NCI-H2029 (cell line): ENCODE measurements at places on chromosomes 2 and 18.
A peak's percentile ranks its signal among the peaks of the same experiment; 100 is the strongest.

GRCh38 chr2:237863102-237863511, 3.7 kb downstream of the RAMP1 start:
- no peak for DNase-seq

DNA sequence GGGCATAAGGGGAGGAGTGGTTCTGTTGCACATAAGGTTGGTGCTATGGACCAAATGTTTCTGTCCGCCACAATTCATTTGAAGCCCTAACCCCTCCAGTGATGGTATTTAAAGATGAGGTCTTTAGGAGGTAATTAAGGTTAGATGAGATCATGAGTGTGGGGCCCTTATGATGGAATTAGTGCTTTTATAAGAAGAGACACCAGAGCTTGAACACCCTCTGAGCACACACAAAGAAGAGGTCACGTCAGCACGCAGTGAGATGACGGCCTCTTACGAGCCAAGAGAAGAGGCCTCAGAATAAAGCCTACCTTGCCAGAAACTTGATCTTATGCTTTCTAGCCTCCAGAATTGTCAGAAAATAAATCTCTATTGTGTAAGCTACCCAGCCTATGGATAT, 386.4 kb upstream of the CYRIA start:
- DNase-seq = no peak

DNA sequence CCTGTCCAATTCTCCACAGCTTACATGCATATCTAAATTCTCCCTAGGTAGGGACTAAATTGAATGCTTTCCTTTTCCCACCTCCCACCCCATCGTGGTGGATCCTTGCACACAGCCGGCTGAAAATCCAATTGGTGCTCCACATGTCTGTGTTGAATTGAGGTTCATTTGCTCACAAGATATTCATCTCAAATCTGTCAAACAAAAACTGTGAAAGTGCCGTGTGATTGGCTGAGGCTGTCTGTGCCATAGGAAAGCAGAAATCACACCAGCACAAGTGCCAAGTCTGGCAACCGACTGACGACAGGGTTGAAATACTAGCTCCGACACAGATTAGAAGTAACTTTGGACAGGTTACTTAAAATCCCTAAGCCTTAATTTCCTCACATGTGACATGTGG, 823.3 kb downstream of the TDRD15 start:
- no peak for DNase-seq

- no peak for DNase-seq
These were observed 187.1 kb downstream of the NRP2 start for GRCh38 chr2:205869439-205869838.

- no peak for DNase-seq
These were observed 406.1 kb downstream of the SLC4A3 start for GRCh38 chr2:220033546-220033945.

DNA sequence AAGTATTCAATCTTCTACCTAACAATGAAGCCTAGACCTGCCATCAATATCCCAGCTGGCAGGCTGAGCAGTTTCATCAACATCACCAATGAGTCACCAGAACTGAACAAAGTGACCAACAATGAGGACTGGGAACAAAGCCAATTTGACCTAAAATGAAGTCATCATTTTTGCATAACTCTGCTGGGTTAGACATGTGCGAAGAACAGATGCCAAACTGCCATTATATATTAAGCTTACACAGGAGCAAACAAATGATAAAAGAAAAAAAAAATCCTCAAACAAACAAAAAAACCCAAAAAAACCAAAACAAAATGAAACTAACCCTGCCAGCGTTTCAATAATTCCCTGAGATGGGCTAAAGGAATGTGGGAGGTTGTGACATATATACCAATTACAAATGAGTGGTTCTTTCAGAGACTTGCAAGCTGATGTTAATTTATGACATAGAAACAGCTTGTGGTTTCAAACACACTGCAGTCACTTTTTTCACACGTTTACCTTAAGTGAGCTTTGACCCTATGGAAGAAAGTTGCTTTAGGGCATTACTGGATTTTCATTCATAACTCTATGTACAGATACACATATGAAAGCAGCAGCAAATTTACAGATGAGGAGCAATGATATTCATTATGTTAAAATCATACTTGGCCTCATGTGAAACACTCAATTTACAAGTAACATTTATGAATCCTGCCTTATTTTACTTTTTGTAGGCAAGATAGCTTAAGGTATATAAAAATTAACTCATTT, 56.9 kb upstream of the CCDC141 start:
- peak; percentile 89 for DNase-seq

DNA sequence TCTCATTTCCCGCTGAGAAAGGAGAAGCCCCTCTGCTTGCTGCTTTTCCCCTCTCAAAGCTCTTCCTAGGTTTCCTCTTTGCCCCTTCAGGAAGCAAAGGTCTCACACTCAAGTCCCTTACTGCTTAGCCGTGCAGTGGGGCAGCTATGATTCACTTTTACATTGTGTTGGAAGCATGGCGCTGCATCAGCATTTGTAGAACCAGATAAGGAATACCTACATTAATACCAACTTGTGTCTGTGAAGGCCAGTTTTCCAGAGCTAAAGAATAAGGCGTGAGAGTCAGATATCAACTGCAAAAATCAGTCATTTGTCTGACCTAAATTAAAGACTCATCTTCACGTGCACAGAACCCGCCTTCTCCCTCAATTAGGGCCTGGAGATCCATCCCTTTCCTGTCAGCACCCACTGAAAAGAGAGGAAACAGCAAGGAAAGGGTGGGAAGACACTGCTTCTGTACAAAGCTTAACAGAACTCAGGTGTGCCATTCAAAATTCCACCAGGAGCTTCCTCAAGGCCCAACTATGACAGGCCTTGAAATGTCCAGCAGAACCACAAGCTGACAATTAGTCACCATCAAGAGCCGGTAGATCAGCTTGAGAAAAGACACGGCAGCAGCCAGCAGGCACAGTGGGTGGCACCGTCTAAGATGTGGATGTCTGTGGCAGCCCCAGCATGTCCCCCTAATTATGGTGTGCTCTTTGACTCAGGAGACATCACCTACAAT, 16.1 kb upstream of the XDH start:
- DNase-seq = no peak

DNA sequence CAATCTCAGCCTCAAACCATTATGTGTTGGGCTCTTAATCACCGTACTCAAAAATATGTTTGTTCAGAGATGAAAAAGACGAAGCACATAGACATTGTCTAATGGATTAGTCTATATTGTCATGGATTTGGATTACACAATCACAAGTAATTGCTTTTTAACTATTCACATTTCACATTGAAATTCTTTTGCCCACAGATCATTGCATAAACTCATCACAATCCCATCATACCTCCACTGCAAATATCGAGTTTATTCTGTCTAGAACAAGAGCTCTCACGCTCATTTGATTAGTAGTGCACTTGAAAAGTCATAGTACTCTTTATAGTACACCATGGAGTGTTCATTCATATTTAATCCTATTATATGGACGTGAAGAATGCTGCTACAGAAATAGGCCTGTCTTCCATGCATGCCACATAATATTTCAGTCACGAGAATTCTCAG, 97.9 kb upstream of the SOX11 start:
- no peak for DNase-seq
